ENCODE measurements at places on chromosomes 7 and 10. TPM values are rescaled to one million over a fixed set of nuclear protein-coding genes. Genes with fewer than 3 reads are reported as not detected.

Gene GIMAP8
- 0.09 TPM for total RNA-seq

DNA sequence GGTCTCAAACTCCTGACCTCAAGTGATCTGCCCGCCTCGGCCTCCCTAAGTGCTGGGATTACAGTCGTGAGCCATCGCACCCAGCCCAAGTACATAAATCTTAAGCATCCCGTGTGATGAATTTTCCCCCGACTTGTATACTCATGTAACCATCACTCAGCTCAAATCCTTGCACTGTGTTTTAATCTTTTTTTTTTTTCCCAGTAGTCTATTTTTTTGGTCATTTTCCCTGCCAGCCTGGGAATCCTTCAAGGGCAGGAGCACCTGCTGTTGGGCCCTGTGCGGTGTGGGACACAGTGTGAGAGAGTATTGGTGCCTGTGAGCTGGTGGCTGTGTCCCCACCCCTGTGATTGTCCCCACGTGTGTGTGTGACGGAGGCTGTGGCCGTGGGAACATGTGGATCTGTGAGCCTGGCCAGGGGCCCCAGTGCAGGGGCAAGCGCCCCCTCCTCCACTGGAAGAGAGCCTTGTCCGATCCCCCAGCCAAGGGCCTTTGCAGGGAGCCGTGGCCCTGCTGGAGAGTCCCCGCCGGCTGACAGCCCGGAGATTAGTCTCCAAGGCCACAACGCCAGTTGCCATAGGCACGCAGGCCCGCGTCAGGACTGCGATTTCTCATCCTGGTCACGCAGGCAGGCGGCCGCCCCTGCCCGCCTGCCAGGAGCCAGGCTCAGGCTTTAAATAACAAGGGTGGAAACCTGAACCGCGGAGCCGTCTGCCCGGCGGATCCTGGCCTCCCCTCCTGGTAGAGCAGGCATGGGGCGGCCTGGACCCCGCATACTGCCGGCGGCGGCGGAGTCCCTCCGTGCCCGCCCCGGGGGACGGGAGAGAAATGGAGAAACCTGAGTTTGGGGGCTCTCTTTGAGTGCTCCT lies 26.5 kb downstream of the GTF2IRD1 start:
- peak; percentile 89 for DNase-seq

GRCh38 chr10:28975891-28976531 lies 298.7 kb downstream of the BAMBI start:
- peak; percentile 11 for DNase-seq

- DNase-seq = peak; percentile 96
Measured at GRCh38 chr7:28037220-28038010, 143.2 kb downstream of the JAZF1 start.

DNA sequence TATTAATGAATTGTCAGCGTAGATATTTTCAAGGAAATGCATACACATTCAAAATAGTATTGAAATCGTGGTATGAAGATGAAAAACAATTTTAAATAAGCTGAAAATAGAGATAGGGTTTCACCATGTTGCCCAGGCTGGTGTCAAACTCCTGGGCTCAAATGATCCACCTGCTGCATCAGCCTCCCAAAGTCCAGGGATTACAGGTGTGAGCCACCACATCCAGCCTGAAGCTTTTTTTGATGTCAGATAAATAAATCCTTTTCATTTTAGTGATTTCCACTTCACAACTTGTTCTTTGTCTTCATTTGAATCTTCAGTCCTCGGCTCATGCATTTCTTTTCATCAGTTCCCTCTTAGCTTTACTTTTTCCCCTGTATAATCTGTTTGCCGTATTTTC lies 4.6 kb downstream of the CDK13 start:
- no peak for DNase-seq
